Gastrocnemius medialis (tissue), 4 donors: ENCODE measurements at places on chromosomes 7 and 10. TPM values are rescaled to one million over a fixed set of nuclear protein-coding genes. Genes with fewer than 3 reads are reported as not detected.

DNA sequence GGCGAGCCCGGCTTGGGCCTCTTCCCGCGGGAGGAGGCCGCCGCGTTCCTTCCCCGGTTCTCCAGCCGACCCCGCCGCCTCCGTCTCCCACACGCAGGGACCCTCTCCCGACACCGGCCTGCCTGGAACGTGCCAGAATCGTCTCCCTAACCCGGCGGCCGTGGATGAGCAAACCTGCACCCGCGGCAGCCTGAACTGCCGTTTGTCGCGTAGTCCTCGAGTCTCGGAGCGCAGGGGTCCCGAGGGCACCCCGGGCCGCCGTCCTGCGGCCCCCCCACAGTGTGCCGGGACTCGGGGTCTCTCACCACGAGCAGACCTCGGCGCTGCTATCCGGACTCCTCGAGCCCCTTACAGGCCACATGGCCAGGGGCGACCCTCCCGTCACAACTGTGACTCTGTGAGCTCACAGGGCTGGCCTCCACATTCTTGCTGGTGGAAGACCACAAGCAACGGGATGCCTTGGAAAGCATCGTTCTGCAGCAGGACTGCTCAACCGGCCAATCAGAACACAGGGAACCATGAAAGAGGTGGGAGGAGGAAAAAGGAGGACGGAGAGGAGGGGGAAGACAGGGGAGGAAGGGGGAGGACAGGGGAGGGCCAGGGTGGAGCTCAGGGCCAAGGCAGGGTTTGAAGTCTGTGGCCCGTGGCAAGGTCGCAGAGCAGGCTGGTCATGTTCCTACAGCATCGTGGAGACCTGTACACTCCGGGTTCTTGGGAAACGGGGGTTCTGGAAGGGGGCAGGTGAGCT lies 276.9 kb downstream of the DNAJB6 start:
- DNase-seq, result no peak

DNA sequence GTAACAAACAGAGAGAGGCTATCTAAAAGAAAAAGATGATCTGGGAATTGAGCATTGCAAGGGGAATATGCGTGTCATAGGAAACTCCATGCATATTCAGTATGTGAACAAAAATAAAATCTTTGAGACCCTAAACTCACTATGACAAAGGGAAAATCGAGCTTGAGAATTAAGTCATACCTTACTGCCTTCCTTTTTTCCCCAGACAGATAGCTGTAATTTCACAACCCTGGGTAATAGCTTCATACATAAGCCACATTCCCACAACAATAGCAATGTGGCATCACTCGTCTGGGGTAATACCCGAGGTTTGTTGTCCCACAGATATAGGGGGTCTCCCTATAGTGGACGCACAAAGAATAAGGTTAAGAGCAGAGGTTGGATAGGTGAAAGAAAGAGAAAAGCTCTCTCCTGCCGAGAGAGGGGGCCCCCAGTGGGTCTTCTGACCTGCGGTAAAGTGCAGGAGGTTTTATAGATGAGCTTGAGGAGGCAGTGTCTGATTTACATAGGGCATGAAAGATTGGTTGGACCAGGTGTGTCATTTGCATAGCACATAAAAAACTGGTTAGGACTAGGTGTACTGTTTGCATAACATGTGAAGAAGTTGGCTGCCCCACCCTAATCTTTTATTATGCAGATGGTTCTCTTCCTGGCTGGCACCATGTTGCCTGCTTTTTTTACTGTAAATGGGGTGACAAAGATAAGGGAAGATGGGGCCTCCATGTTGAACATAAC lies 11.6 kb downstream of the CYP3A43 start:
- DNase-seq, result no peak

DNA sequence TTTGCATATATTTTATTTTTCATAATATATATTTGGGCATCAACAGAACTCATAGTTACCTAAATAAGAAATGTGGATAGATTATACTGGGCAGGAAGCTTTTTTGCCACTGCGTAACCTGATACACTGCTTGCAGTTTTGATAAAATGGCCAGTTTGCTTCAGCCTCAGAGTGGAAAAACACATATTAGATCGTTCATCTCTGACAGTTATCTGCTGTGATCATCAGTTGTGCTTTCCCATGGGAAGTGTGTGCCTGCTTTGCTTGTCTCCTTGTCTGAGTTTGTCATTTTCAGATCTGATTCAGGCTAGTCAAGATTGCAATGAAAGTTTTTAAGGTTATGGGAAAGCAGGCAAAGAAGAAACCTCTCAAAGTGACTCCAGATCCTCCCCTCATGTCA lies 54.0 kb downstream of the ADAM12 start:
- no peak for DNase-seq

CUBN gene
- 3.6 TPM for total RNA-seq

GRCh38 chr10:51397695-51398094 lies 301.7 kb downstream of the CSTF2T start:
- DNase-seq, result peak; percentile 82

- no peak for DNase-seq
Observed at GRCh38 chr7:23615331-23615730, 18.1 kb downstream of the CCDC126 start.

SFTPA1 gene
- not detected for total RNA-seq

MCM10 gene
- total RNA-seq, result 0.75 TPM

GRCh38 chr10:80046629-80047441 lies 31.6 kb upstream of the TMEM254 start:
- no peak for DNase-seq

ERVW-1 gene
- not detected for total RNA-seq

UCMA gene
- not detected for total RNA-seq

DNA sequence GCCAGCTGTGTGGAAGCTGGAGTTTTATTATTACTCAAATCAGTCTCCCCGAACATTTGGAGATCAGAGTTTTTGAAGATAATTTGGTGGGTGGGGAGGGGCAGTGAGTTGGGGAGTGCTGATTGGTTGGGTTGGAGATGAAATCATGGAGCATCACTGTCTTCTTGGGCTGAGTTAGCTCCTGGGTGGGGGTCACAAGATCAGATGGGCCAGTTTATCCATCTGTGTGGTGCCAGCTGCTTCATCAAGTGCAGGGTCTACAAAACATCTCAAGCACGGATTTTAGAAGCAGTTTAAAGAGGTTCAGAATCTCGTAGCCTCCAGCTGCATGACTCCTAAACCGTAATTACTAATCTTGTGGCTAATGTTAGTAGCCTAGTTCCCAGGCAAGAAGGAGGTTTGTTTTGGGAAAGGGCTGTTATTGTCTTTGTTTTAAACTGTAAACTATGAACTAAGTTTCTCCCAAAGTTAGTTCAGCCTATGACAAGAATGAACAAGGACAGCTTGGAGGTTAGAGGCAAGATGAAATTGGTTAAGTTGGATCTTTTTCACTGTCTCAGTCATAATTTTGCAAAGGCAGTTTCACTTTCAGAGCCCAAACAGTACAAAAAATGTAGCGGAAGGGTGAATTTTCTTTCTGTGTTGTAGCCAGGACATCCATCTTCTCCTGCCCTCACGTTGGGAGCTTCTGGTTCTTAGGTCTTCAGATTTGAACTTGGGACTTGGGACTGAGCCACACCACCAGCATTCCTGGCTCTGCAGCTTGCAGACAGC lies 43.1 kb downstream of the KLF6 start:
- DNase-seq, result no peak

DNA sequence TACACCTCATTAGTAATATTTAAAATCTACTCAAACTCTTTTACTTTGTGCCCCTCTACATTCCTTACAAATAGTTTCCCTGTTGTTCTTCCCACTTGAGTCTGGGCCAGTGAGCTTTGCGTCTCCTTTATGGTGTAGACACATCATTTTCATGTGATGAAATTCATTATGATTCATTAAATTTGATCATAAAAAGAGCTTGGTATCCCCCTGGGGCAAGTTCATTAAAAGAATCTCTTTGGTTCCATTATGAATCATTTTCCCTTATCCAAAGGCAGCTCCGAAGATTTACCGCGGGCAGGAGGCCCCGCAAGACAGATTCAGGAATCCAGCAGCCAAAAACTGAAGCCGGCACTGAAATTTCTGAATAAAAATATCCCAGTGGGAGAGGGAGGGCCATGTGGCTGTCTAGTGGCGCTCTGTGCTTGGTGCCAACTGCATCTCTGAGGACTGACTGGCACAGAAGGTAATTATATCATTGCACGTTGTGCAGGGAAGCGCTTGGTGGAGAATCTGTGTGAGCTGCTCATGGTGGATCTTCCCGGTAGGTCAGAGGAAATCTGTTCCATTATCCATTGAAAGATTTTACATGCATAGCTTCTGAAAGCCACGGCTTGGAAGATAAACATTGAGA lies 151.4 kb upstream of the PITRM1 start:
- no peak for DNase-seq

GRCh38 chr10:122086416-122087240 lies 97.7 kb downstream of the TACC2 start:
- no peak for DNase-seq

HOXA7 gene
- 9.2 TPM for total RNA-seq

IFIT5 gene
- total RNA-seq, result 5.5 TPM

SEPTIN7 gene
- 128 TPM for total RNA-seq

IFRD1 gene
- 70.8 TPM for total RNA-seq

RSBN1L gene
- 8.2 TPM for total RNA-seq

GRCh38 chr10:96272316-96273280 lies 1.2 kb upstream of the BLNK start:
- DNase-seq, result no peak

DNA sequence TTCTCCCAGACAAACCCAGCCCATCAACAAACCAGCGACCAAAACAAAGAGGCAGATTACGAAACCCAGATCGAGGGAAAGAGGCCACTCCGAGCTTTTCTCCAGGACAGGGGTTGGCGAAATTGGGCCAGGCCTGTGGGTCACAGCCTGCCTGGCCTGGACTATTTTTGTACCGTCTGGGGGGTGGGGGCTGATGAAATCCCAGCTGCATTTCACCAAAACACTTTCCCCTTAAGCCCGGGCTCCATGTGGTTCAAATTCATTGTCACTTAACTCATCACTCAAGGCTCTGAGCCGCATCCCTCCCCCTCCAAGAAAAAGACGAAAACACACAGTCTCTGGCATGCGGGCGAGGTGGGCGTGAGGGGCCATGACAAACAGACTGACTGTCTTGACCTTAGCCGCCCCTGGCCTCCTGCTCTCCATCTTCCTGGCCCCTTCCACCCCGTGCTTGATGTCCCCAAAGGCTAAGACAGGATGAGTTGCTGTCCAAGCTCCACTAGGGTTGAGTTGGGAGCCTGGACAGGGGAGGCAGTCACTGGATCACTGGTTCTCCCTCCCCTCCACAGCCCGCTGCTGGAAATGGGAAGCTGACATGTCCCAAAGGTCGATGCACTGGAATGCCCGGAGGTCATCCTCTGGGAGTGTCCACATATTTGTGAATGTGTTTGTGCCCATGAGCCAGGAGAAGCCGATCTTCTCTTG lies 19.2 kb downstream of the TMEM270 start:
- DNase-seq, result peak; percentile 61

DNA sequence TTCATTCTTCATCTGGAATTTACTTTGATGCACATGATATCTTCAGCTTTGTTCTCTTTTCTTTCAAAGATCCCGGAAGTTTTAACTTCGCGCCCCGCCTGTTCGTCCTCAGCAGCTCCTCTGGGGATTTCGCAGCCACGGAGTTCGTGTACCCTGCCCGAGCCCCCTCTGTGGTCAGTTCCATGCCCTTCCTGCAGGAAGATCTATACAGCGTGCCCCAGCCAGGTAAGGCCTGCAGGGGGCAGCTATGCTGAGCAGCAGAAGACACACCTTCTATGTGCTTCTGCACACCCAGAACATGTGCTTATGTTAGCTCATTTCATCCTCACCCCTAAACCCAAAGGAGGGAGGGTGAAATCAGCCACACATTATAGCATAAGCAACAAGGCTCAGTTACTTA lies 79.7 kb upstream of the LYZL2 start:
- no peak for DNase-seq
